ENCODE measurements at places on chromosomes 13 and 19.

DNA sequence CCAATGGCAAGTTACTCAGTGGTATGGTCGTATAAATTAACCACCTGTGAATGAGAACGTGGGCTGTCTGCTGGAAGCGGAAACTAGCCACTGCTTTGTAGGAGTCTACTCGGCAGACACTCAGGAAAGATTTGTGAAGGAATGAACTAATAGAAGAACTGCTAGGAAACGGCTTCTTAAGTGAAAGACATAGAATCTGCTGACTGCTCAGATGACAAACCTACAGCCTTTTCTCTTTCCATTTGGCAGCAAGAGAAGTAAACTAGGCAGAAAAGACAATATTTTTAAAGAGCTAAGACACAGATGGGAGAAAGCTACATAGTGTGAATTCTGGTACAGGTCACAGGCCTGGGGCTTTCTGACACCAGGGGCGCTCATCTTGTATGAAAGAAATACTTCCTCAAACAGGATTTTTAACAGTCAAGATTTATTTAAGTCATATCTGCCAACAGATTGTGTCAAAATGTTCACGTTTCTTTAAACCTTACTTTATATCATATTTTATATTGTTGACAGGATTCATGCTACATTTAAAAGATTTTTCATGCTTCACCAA lies 78.4 kb downstream of the MIPEP start:
- DNase-seq = no peak

DNA sequence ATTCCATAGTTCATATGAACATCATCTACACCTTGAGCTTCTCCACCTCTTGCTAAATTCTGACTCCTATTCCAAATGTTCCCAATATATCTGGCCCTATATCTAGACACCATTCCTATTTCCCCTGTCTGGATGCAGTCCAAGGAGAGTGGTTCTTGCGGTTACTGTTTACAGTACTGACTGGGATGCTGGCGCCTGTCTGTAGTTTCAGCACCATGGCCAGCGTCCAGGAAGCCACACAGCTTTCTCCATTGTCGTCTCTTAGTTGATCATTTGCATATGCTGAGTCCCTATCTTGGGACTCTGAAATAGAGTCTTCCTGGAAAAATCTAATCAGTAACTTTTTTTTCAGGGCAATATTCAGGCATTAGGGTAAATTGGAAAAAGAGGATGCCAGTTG lies 14.9 kb downstream of the LAIR2 start:
- peak; percentile 26 for DNase-seq

GRCh38 chr19:10460714-10461046 lies 40.3 kb downstream of the PDE4A start:
- no peak for DNase-seq

DNA sequence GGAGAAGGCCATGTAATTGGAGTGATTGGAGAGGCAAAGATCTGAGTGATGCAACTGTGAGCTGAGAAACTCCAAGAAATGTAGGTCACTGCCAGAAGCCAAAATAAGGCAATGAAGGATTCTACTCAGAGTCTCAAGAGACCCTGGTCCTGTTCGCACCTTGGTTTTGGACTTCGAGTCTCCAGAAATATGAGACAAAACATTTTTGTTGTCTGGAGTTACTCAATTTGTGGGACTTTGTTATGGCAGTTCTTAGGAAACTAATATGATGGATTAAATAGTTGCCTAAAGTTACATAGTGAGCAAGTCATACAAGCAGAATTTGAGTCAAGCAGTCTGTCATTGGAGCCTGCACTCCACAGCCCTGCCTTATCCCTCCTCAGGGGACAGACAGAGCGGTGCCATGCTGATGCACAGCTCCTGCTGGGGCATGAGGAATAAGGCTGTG lies 104.2 kb downstream of the ITGBL1 start:
- DNase-seq = no peak

GRCh38 chr13:61258185-61258584 lies 157.5 kb downstream of the PCDH20 start:
- DNase-seq = no peak

GRCh38 chr19:50333235-50333736 lies 4.1 kb upstream of the KCNC3 start:
- peak; percentile 95 for DNase-seq

DNA sequence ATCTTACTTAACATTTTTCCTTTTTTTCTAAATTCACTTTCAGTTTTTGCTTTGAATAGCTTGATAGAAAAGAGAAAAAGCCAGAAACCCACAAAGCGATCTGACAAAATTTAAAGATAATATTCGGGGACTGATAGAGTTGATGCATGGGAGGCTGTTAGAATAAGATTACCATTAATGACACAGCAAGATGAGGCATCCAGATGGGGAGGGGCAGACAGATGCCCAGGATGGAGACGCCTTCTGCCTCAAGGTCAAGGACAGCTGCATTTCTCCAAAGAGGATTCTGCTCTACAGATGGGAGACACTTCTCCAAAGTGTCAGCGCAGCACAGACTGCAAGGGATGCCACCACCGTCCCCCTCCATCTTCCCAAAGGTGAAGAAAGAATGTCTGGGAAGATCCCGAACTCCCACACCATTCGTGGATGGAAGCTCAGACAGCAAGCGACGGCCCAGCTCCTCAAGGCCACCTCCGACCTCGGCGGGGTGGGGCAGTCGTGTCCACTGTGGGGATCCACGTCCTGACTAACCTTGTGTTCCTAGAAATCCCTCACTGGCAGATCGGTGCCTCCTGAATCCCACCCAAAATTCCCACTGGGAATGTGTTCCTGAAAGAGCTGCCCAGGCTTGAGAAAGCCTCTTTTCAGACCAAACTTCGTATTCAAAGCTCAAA lies 32.9 kb downstream of the NAXD start:
- no peak for DNase-seq

GRCh38 chr13:50152224-50152623 lies 137.0 kb downstream of the KCNRG start:
- no peak for DNase-seq

DNA sequence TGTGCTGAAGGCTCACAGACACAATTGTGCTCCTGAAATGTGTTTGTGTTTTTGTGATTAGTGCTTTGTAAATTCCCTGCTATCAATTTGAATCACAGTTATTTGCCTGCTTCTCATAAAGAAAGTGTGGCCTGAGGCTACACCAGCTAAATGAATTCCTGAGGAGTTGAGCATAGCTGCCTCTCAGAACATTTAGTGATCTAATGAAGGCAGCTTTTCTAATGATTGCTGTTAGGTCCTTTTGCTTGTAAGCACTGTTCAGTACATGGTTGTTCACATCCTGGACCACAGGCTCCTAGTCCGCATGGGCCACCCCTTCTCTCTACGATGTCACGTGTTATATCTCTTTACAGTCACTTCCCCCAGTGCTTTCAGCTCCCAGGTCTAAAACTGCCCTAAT lies 238.2 kb downstream of the B3GLCT start:
- DNase-seq = no peak

GRCh38 chr13:105262579-105262978 lies 1272.9 kb downstream of the EFNB2 start:
- DNase-seq = no peak

DNA sequence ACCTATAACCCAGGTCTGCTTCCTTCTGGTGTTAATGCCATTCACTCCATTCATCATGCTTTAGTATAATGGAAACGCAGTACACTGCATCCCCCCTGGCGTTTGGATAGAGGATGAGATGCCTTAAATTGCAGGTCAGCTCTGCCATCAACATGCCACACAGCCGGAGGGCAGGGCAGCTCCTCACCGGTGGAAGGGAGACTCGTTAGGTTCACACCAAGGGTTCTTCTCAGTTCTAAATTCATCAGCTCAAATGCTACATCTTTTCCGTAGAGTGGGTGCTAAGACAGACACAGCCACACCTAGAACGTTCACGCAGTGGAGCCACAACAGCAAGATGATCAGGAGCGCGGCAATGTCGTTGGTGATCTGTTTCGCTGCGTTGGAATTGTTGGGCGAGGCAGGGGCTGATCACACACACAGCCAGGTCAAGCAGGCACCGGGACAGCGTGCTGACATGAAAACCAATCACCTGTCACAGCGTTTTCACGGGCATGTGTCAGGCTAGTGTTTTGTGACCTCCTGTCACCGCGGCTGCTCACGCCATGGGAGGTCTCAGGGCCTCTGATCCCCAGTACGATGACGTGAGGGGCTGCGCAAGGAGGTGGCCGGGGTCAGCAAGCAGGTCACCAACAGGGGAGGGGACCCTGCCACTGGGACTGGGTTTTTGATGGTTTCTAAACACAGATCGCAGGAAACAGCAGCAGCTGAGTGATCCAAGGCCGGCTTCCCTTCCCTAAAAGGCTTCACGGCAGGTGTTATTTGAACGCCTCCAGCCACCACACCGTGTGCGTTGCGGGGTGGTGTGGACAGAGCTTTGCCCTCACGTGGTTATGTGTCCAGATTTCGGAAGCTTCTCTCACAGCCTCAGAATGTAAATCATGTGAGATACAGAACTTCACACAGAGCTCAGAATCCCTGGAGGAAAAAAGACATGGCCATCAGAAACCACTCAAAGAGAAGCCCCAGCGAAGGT lies 94.3 kb upstream of the IRS2 start:
- no peak for DNase-seq

DNA sequence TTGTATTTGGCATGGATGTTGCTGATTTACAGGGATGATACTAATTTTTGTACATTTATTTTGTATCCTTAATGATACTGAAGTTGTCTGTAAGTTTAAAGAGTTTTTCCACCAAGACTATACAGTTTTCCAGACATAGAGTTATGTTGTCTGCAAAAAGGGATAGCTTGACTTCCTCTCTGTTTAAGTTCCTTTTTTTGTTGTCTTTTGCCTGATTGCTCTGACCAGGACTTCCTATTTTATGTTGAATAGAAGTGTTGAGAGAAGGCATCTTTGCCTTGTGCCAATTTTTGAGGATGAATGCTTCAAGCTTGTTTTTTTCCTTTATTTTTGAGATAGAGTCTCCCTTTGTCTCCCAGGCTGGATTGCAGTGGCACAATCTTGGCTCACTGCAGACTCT lies 36.8 kb upstream of the ZNF681 start:
- no peak for DNase-seq

DNA sequence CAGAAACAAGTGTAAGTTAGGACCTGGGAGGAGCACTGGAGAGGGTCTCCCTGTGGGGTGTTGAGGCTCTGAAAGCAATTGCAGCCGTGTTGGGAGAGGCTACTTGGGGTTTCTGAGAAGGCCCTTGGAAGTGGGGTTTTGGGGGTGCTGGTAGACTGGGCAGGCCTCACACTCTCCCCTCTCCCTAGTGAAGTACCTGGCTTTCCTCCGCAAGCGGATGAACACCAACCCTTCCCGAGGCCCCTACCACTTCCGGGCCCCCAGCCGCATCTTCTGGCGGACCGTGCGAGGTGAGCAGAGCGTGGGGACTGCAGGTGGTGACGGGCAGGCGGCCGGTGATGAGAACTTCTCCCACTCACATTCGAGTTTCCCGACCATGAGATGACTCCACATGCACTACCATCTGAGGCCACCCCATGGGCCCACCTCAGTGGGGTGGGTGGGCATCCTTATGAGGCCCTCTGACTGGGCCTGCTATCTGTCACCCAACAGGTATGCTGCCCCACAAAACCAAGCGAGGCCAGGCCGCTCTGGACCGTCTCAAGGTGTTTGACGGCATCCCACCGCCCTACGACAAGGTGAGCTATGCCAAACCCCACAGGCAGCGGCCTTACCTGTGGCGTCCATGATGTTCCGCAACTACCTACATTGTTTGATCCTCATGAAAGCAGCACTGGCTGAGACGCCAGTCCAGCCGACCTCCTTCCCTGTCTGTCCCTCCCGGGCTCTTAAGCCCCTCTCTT lies 3.0 kb downstream of the RPL13A start:
- DNase-seq = no peak
